NK-92 treated with Interleukin-12 subunit alpha and Interleukin-12 subunit beta, amount 100 ng/mL, for 24 hours (cell line): ENCODE measurements at places on chromosomes 2 and 18.

DNA sequence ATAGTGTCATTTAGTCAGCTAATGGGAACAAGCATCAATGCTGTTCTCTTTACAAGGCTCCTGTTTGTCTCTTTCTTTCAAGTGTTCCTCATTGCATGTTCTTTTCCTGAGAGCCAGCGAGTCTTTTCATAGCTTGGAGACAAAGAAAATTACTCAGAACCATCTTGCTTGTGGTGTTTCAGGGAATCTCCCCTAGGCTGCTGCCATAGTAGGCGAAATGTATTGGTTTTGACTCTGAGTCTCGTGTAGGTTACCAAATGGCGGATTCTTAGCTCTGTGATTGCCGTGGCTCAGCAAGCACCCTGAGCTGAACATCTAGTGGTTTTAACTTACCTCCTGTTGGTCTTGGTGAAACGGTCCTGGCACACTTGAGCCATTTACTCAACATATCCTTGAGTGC, 68.7 kb downstream of the RHBDD1 start:
- no peak for DNase-seq

DNA sequence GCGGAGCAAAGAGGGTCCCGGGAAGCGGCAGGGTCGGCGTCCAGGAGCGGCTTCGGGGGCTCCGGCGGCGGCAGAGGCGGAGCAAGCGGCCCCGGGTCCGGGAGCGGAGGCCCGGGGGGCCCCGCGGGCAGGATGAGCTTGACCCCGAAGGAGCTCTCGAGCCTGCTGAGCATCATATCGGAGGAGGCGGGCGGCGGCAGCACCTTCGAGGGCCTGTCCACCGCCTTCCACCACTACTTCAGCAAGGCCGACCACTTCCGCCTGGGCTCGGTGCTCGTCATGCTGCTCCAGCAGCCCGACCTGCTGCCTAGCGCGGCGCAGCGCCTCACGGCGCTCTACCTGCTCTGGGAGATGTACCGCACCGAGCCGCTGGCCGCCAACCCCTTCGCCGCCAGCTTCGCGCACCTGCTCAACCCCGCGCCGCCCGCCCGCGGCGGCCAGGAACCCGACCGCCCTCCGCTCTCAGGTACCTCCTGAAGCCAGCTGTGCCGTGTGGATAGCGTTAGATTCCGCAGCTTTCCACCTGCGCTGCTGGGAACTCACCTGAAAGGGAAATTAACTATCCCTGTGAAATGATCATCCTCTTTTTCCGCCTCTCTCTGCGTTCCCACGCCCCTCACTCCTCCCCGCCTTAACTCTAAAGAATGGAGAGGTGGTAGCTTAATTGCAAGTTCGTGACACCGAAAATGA, 472 bp downstream of the CNOT11 start:
- peak; percentile 75 for DNase-seq

DNA sequence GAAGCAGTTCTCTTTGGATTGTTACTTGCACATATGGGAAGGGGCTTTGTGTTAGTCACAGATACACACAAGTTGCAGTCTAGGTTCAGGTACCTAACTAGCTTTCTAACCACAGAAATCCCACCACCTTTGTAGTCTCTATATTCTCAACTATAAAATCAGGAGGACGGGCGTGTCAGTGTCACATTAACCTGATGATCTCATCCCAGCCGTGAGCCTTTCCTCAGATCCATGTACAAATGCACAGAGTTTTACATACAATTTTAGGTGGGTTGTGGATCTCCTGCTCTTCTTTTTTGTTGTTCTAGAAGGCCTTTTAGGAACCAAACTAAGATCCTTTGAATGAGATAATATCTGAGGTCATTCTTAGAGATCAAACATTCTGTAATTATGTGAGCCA, 94.0 kb downstream of the ZNF532 start:
- no peak for DNase-seq

DNA sequence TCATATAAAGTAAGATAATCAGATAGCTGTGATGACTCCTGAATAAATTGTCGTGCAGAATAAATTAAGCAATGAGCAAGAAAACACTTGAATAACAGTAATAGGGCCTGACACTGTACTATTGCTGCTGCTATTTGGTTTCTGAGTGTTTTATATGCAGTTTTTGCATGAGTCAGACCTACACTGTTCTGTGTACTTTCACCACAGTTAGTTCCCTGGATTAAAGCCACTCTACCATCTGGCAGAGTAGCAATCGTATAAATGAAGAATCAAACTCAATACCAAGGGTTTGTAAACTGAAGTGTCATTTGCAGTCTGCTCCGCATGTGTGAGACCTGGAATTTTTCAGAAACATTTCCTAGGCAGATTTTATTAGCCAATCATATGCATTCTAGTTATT, 398.6 kb upstream of the CDH7 start:
- no peak for DNase-seq

DNA sequence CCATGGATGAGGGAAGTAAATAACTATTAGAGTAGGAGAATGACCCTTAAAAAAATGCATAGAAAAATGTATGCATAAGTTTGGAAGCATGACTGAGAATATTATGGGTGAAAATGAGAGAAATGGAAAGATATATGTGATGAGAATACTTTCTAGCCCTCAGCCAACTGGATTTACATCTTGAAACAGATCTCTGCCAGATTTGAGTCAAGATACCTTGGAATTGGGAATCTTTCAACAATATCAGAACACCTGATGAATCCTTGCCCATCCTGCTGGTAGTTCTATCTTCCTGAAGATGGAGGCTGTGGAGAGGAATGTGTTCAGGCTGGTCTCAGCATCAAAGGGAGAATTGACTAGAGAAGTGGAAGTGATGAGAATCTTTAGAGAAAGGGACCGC, 5.8 kb downstream of the TET3 start:
- DNase-seq: no peak

DNA sequence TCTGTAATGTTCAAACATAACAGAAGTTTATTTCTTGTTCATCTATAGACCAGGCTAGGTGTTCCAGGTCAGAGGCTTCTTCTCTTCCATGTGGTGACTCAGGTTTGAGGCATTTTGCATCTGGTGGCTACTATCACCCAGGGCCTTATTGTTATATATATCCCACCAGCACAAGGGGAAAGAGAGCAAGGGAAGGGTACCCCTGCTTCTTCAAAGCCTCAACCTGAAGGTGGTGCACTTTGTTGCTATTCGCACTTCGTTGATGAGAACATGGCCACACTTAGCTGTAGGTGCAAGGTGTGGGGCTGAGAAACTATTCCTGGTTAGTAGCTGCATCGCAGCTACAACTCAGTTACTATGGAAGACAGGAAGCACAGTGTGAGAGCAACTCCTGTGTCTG, 27.4 kb upstream of the SLC3A1 start:
- no peak for DNase-seq

DNA sequence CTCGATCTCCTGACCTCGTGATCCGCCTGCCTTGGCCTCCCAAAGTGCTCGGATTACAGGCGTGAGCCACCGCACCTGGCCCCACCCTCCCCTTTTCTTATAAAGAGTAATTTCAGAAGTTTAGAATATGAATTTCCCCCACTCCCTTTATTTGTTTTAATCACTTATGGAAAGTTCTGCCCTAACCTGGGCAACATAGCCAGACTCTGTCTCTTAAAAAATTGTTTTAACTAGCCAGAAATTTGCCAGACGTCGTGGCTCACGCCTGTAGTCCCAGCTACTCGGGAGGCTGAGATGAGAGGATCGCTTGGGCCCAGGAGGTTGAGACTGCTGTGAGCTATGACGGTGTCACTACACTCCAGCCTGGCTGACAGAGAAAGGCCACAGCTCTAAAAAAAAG, 7.7 kb upstream of the NBAS start:
- no peak for DNase-seq

DNA sequence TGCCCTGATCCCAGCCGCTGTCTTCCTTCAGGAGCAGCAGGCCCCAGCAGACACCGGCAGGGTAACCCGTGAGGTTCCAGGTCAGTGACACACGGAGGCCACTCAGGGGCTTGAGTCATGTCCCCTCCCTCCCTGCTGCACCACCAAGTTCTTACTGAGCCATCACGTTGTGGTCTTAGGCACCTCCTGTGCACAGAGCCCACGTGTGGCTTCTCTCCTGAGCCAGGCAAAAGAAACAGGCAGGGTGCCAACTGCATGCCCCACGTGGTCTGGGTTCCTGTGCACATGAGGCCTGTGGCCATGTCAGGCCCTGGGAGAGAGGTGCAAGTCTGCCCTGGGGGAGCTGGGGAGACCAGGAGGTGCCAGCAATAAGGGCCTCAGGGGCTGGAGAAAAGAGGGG, 264.8 kb downstream of the KLHL29 start:
- no peak for DNase-seq

- DNase-seq: no peak
These were observed 82.6 kb upstream of the LYPD1 start for GRCh38 chr2:132752421-132753206.

DNA sequence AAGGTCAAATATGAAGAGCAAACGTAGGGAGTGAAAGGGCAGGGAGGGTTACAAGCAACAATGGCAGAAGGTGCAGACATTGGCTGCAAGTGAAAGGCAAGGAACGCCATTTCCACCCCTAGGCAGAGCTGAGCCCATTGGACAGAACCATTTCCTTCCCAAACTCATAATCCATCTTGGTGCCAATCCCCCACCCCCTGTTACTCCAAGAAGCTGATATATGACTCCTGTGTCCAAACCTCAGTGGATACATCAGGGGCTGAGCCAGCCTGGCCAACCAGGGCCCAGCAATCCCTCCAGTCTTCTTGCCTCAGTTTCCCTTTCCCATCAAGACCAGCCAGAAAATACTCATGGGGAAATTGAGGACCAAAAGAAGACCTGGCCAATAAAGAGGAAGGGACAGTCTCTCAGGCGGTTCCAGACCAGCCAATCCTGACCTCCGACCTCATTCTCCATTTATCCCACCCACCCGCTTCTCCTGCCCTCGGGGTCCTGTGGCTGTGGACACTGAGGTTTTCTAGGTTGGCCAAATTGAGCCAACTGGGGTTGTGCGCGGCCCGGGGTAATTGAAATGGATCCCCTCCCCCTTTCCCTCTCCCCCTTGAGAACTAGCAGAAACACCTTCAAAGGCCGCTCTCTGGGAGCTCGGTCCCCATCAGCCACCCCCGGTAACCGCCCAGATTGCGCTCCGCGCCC, 24.8 kb downstream of the TNS1 start:
- DNase-seq: no peak

GRCh38 chr18:39403121-39403520, 1837.5 kb upstream of the CELF4 start:
- DNase-seq: no peak

- no peak for DNase-seq
These were observed 161.4 kb downstream of the METTL4 start for GRCh38 chr18:2409906-2410305.

GRCh38 chr2:229206548-229206947, 64.5 kb downstream of the PID1 start:
- no peak for DNase-seq

DNA sequence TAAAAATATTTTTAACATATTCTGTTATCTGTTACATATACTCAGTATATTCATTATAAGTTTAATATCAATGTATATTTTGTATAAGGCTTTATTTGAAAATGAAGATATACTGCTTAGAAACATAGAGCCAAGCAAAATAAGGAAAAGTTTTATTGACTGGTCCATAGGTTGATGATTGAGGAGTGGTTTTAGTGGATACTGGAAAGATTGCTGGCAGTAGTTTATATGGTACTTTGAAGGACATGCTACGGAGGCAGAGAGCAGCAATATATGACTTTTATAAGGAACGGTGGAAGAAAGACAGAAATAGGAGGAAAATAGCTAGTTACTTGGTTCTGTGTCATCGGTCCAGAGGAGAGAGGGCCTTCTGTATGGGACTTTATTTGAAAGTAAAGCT, 92.4 kb downstream of the ZNF236 start:
- DNase-seq: no peak

- DNase-seq: no peak
These were observed 56.7 kb upstream of the MSTN start for GRCh38 chr2:190119257-190119656.

GRCh38 chr2:11389551-11390398, 45.3 kb upstream of the ROCK2 start:
- no peak for DNase-seq

- no peak for DNase-seq
These were observed 28.1 kb downstream of the GAREM1 start for GRCh38 chr18:32442575-32442974.

DNA sequence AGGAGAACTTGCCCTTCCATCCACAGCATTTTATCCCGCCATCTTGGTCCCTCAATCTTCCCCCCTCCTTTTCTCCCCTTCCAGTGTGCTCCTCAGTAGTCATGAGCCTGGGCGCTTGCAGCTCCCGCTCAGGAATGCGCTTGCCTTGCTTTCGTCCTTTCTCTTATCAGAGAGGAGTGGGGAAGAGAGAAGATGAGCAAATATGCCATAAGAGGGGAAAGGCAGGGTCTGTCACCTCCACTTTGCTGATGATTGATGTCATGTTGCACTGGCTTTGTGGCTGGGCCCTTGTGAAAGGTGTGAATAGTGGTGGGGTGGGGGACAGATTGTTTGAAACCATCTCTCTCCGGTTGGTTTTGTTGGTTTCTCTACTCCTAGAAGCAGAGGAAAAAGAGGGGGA, 569.3 kb downstream of the TNS1 start:
- DNase-seq: no peak
